ENCODE measurements at places on chromosomes 11 and 22.

DNA sequence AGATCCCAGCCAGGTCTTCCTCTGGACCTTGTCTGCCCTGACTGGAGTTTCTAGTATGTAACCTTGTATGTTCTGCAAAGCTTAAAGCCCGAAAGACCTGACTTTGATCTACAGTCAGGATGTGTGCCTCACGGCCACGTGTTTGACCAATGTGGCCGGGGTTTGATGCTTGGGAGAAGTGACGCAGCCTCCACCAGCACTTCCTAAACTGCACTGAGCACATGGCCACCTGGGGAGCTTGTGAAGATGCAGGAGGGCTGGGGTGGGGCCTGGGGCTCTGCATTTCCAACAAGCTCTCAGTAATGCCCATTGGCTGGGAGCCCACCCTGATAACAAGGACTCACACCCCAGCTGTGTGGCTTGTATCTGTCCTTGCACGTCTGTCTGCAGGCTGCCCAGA, 53.2 kb downstream of the NAT10 start:
- DNase-seq: no peak

DNA sequence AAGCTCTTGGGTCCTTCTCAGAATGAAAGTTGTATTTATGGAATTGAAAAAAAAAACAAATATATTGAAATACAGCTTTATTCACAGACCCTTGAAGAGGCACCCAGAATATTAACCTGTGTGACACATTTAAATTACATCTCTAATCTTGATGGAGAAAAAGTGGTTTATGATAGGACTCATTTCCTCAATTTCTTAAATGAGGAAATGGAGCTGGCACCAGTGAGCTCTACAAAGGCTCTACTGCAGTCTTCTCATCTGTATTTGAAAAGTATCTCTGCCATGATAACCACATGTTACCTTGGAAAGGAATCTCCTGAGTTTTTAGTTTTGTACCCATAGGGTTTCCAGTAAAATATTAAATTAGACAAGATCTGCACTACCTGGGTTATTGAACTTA, 186.5 kb downstream of the HIPK3 start:
- no peak for DNase-seq

GRCh38 chr11:71185411-71185810, 67.0 kb downstream of the SHANK2 start:
- no peak for DNase-seq

DNA sequence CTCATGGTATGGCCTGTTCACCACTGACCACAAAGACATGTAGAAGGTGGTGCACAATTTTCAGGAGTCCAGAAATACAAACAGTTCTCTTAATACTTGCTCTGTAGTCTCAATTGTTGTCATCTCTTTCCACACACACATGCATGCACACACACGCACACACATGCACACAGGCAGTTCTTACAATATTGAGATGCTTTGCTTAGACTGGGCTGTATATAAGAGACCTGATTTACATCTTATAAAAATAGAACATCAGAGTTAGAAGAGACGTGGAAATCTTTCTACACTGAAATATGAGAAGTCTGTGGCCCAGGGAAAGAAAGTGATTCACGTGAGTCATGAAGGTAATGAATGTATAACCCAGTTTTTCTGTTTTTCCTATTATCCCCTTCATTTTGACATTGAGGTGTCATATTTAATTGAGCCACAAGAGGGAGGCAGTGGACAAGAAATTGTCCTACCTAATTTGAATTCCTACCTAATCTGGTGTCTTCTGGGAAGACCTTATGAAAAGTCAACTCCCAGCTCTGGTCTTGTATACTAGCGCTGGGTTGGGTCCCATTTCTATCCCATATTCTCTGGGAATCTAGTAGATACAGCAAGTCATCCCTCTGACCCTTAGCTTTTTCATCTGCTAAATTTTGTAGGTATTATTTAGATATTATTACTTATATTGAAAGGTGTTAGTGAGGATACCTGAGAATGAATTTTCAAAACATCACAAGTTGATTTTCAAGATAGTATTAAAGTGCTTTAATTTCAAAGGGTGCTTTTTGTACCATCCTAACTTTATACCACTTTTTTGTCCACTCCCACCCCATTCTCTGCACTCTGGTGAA, 14.9 kb upstream of the MS4A4A start:
- no peak for DNase-seq

DNA sequence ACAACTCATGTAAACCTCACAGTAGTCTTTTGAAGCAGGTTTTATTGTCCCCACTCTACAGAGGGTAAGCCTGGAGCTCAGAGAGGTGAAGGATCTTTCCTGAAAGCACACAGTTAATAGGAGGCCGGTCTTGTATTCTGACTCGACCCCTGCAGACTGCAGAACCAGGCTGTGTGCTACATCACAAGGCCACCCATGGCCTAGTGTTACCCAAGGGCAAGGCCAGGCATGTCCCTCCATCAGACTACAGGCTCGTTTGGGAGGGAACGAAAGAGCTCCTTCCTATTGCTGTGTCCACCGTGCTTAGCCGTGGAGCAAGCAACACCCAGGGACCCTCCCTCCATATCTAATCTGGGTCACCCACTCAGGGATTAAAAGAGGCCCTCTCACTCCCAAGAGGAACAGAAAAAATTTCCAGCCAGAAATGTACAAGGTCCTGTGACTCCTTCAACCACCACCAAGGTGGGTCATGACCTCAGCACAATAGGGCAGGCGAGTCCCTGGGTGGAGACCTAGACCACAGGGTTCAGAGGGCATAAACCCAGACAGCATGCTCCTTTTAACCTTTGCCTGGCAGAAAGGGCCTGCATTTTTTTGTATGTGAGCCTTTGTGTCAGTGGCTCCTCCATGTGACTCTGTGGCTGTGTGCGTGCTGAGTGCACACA, 6.3 kb upstream of the SMIM35 start:
- no peak for DNase-seq

DNA sequence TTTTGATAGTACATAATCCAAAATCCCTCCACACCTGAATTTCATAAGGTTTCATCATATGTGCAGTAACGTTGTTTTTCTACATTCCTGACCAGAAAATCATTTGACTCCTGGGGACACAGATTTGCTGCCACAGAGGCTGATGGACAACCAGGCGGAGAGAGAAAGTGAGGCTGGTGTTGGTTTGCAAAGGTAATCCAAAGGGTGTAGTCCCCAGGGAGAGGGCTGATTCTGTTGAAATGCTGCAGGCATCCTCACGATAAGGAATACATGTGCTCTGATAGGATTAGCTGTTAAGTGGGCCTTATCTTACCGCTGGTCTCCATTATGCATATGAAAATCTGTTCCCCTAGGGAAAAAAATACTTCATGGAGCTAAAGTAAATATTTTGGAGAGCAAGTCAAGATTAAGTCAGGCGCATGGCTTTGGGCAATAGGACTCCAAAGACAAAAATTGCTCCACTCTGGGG, 8.1 kb downstream of the APOL6 start:
- DNase-seq: no peak

DNA sequence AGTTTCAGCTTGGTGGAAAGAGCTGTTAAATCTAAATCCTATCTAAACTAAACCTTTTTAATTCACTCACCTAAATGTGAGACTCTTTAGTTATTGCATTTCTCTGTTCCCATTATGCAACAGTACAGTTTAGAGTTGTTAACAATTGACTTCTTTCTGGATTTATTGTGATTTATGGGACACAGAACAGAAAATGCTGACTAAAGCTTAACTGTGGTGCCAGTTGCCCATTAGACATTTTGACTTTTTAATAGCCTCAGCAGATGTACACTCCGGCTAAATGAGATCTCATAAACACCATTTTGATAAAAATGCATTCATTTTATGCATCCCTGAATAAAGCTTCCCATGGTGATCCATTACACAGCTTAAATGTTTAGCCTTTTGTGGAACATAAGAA, 356.6 kb downstream of the CASP12 start:
- no peak for DNase-seq

DNA sequence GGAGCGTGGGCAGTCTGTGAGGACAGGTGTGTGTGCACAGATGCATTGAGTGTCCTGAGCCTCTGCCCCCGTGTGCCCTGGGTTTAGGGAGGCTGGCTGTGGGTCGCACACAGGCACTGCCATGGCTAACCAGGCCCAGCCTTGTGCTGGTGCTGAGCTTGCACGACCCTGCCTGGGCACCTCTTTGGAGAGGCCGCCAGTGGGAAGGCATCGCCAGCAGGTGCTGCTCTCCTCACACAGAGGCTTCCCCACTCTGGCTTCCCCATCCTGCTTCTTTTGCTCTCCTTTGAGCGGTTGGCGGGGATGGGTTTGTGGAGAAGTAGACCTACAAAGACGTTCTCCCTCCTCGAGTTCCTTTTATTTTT, 4.1 kb downstream of the WNT7B start:
- DNase-seq: no peak

- DNase-seq: no peak
These were observed 9.3 kb downstream of the MRPL16 start for GRCh38 chr11:59801160-59801706.

DNA sequence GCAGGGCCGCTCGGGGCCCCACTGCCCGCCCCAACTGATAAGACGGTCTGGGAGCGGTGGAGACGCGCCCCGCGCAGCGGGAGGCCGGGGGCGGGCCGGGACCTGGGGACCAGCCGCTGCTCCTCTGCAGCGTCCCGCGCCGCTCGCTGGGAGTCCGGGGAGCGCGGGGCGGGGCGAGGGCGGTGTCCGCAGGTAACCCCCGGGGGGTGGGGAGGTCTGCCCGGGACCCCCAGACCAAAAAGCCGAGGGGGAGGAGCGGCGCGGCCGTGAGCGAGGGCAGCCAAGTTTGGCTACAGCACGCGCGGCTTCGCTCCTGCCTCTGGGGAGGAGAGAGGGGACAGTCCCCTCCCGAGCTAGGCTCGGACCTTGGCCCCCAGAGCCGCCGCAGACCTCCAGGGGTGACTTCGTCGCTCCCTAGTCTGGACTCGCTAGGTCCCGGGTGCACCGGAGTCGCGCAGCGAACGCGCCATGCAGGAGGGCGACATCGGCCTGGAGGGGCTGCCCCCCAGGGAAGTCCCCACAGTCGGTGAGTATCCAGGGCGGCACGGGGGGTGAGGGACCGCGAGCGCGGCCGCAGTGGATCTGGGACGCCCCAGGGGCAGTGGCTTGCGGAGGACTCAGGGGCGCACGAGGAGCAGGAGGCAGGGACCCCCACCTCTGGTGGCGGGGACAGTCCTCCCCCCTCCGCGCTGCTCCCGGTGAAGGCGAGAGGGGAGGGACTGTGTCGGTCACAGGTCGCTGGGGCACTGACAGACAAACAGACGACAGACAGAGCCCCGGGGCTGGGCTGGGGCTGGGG, 92.3 kb upstream of the ANO1 start:
- DNase-seq: no peak

DNA sequence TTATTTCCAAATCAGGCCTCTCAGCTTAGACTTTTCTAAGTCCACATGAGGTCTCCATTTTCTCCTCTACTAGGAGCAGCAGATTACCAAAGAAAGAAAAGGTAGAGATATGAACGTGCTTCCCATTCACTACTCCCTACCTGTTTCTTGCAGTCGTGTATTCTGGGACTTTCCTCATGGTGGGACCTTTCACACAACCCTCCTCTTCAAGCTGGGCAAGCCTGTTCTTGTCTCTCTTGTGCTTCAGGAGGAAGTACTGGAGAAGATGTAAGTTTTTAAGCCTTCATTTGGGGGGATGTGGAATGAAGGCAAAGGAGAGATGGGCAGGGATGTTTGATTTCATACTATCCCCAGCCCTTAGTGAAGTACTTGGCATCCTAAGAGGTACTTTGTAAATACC, 128.8 kb upstream of the SESN3 start:
- DNase-seq: no peak

GRCh38 chr11:107018219-107018901, at the start of gene GUCY1A2:
Gene GUCY1A2 (minus strand): TSS chr11:107018476. CDS start chr11:107018055, 421 bp downstream.
- peak; percentile 56 for DNase-seq

DNA sequence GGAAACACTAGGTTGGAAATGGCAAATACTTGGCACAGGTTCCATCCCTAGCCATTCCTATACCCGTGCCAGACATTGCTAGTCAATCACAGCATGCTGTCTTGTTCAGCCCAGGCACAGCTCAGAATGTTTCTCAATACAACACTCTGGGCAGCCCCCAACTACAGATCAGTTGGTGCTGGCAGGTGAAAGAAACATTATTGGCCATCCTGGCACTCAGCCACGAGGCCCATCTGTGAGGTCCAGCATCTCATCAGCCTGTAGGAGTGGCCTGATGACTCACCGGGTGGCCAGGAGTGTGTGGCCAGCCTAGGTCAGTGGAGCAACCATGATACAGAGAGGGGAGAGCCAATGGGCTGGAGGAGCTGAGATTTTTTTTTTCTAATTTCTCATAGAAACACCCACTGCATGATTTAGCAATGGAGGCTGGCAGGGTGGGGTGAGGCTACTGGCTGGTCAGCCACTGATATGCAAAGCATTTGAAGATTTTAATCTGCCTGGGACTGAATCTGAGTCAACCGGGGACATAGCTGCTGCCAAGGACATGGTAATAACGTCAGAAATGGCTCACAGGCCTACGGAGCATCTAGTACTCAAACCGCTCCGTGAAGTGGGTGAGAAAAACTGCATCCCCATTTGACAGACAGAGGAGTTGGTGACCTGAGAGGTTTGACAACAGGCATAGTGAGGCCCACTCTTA, 5.4 kb downstream of the MYO18B start:
- DNase-seq: no peak

GRCh38 chr11:12200279-12200990, 90.0 kb downstream of the MICAL2 start:
- no peak for DNase-seq

- DNase-seq: no peak
These were observed 4.8 kb downstream of the PAX6 start for GRCh38 chr11:31806186-31806927.

DNA sequence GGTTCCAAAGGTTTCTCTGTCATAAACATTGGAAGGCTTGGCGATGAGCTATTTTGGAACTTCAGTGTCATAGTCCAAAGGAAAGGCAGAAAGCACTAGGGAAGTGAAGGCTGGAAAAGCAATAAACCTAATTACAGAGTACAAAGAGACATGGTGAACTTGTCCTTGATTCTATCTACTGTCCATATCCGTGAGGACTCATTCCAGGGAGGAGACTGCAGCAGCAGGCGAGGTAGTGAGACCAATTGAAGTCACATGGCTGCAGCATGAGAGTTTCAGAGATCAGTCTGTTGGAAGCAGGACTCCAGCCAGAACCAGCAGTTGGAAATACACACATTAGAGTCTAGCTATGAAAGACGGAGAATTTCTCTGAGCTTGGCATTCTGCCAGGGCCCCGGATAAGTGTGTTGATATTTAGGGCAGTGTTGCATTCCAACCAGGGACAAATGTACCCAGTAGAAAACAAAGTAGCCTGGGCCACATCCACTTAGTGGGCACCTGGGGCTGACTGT, 54.1 kb upstream of the ARHGAP42 start:
- no peak for DNase-seq

GRCh38 chr22:47043835-47044721, 281.6 kb downstream of the TBC1D22A start:
- peak; percentile 80 for DNase-seq

GRCh38 chr22:37012956-37013355, 6.3 kb downstream of the TST start:
- no peak for DNase-seq

DNA sequence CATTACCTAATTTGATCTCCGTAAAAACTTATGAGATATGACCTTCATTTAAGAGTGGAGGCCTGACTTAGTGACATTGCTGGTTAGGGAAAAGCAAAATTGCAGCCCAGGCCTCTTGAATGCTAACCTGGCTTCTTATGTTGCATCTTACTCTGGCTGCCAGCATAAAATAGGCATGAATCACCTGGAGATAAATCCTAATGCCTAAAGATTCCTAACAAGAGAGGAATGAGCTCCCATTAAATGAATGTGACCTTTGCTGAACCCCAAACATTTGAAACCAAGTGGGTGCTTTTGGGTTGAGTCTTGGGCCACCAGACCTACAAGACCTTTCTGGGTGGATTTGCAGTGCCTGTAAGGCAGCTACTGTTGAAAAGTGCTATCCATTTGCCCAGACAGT, 1145.6 kb upstream of the TENM4 start:
- no peak for DNase-seq
